ENCODE measurements at places on chromosomes 4 and X.

- no peak for DNase-seq
Measured at GRCh38 chr4:184641022-184641421, 8.2 kb downstream of the CASP3 start.

DNA sequence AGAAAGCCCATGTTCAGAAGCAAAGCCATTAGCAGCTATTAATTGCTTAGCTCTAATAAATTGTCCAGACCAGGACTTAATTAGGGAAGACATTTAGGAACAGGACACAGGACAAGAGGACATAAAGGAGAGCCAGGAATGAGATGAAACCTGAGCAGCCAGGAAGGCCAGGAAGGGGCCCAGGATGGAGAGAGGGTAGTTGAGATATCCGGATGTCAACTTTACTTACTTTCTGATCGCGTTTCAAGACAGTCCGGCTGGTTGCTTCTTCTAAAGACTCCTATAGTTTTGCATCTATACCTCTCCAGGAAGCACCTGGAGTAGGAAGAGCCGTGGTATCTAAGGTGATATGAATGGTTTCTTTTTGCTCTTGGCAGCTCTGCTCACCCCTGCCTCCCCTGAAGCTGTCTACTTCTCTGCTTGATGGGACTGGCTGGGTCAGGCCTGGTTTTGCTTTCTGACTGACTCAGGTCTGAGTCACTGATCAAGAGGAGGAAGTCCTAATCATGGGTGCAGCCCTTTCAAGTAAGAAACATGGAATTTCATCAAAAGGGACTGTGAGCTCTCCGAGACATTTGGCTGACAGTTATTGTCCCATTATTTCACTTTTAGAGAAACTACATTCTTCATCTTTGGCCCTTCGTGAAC is 733.3 kb downstream of the RPA4 start:
- DNase-seq: peak; percentile 37

DNA sequence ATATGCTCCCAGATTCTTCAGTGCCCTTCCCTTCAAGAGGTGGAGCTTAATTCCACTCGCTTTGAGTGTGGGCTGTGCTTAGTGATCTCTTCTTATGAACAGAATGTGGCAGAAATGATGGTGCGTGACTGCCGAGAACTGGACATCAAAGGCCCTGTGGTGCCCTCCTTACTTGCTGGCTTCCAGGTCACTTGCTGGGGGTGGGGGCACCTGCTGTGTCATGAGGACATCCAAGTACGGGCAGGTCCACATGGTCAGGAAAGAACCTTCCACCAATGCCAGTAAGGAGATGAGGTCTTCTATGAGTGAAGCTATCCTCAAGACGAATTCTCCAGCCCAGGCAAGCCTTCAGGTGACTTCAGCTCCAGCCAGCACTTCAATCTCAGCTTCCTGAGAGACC is 95.8 kb downstream of the FAM53A start:
- DNase-seq: no peak

- no peak for DNase-seq
Measured at GRCh38 chr4:36320117-36320896, 38.9 kb downstream of the DTHD1 start.

DNA sequence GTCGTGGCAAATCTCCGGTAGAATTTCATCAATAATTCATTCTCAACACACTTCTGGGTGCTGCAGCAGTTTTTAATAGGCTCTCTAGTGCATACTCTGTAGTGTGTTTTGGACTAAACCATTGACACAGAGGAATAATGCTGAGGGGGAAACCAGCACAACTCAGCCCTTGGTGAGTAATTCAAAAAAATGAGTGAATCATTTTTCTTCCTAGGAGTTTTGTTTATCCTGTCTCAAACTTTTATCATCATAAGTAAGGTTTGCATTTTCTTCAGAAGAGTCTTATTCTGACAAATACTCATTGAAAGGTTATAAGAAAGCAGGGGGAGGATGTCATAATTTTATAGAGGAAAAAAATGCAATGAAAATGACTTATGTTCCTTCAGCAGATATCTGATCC is 2542.7 kb downstream of the PCDH7 start:
- no peak for DNase-seq

DNA sequence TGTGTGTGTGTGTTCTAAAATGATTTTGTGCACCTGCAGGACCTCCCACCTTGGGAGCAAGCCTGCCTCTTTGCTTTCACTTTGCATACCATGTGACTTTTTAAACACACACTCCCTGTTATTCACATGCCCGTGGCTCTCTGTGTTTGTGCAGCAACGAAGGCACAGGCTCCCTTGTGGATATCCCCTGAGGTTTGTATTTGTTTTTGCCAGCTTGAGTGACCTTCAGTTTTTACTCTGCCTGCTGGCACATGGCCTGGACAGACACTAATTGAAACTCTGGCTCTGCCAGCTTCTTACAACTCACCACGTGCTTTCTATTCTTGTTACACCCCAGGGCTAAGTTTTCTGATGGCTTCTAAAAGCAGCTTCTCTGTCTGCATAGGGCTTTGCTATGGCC is 885.8 kb downstream of the SH3BGRL start:
- no peak for DNase-seq

DNA sequence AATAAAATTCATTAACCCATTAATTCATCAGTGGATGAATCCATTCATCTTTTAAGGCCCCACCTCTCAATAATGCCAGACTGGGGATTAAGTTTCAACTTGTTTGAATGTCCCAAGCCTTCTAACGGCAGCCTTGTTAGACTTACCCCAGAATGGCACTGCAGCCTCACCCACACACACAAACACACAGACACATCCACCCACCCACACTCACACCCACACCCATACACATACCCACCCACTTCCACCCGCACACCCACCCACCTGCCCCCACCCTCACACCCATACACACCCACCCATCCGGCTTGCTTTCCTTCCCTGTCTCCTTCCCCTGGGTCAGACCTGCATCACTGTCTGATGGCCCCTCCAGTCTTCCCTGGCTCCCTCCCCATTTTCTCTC is 102.6 kb downstream of the ARHGAP10 start:
- no peak for DNase-seq

DNA sequence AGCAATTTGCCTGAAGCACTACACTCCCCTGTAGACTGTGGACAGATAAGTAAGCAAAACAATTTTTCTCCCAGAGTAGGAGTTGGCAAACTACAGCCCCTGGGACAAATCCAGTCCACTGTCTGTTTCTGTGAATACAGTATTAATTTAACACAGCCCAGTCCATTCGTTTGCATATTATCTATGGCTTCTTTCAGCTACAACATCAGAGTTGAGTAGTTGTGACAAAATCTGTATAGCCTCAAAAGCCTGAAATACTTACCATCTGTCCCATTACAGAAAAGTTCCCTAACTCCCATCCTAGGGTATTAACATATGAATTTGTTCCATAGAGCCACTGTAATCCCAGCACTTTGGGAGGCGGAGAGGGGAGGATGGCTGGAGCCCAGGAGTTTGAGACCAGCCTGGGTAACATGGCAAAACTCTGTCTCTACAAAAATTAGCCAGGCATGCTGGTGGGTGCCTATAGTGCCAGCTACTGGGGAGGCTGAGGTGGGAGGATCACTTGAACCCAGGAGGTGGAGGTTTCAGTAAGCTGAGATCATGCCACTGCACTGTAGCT is 53.0 kb downstream of the AMELX start:
- no peak for DNase-seq

- peak; percentile 84 for DNase-seq
Measured at GRCh38 chr4:41142376-41143310, 71.7 kb downstream of the APBB2 start.

GRCh38 chr4:154164931-154165839 is 326.4 kb downstream of the DCHS2 start:
- peak; percentile 89 for DNase-seq

DNA sequence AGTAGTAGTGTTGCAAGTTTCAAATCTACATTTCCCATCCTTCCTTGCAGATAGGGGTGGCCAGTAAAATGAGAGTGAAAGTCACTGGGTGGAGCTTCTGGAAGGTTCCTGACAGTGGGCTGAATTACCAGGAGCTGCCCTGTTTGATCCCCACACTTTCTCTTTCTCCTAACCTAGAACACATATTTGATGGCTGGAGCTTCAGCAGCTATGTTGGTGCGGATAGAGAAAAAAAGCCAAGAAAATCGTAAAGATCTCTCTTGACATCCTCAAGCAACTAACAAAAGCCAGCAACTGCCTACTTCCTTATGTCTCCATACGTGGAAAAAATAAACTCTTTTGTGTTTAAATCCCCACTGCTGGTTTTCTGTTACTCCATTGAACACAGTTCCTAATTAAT is 32.2 kb downstream of the ZNF275 start:
- no peak for DNase-seq

GRCh38 chrX:4825550-4825949 is 1112.1 kb upstream of the PRKX start:
- no peak for DNase-seq

DNA sequence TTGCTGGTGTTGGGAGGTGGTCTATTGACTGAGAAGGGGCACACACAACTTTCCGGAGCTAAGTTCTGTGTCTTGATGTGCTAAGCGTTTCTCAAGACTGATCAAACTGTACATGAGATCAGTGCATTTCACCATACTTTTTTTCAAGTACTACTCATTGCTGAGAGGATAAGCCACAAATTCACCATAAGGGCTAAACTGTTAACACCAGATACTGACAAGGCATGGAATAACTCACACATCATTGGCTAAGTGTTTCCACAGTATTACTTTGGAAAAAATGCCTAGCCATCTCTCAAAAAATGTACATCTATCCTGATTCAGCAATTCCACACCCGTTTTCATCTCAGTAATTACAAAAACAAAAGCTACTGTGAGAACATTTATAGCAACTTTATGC is 13.0 kb downstream of the RBMX start:
- DNase-seq: no peak

DNA sequence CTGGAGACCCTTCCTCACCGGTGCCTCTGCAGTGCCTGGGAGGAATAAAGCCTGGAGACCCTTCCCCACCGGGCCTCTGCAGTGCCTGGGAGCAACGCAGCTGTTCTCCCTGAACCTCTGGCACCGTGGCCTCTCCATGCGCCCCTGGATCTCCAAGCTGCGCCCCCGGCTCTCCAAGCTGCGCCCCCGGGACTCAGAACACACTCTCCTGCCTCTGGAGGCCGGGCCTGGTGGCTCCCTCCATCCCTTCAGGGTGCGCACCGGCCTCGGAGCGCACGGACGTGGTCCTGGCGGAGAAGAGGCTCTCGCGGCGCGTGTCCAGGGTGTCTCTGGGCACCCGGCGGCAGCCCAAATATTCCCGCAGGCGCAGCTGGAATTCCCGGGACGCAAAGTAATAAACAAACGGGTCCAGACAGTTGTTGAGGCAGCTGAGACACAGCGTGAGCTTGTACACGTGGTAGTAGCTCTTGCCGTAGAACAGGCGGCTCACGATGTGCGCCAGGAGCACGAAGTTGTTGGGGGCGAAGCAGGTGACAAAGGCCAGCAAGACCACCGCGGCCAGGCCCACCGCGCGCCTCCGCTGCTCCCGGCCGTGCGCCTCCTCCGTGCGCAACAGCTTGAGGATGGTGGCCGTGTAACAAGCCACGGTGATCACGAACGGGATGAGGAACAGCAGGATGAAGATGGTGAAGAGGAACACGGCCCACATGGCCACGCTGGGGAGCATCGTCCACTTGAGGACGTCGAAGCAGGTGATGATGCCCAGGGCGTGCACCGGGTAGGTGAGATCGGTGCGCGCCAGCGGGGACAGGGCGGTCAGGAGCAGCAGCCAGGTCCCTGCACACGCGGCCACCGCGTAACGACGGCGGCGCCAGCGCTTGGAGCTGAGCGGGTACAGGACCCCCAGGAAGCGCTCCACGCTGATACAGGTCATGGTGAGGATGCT is 12.8 kb upstream of the ASMTL start:
- DNase-seq: no peak

GRCh38 chr4:4433941-4434340 is 47.0 kb downstream of the NSG1 start:
- no peak for DNase-seq

Data from RCC 7860 (cell line).